Stimulated activated naive CD4-positive, alpha-beta T cell (primary cell): ENCODE measurements at places on chromosomes 3 and 15.

DNA sequence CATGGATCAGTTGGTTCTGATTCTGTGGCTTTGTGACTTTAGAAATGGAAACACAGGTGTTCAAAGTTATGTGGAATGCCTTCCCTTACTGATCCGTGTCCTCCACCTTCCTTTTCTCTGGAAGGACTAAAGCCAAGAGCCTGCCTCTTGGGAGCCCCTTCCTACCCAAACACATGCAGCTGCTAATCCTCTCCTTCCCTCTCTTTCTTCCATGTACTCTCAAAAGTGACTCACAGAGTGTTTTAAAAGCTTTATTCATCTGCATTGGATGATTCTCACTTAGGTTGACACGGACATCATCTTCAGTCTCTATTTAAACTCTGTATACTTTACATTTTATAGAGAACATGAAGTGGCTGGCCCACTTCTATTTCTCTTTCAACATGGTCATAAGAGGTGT is 856.5 kb upstream of the ARPP21 start:
- no peak for DNase-seq

GRCh38 chr3:179880868-179881267 is 155.9 kb downstream of the PEX5L start:
- no peak for DNase-seq

DNA sequence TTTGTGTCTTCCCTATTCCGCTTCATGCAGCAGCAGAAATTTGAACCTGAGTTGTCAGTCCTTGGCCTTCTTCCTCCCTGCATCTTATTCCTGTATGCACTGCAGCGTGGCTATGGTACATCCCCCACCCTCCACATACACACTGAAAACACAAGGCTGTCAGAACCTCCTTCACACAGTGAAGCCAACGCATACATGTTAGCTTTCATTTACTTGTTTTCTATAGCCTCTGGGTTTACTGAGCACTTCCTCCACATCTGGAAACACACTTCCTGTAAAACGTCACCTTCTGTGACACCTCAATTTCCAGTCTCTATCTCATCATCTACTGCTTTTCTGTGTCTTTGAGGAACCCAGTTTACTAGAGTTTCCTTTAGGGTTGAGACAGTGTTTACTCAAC is 47.0 kb downstream of the SUSD5 start:
- DNase-seq: no peak

- DNase-seq: no peak
Measured at GRCh38 chr3:101281521-101282030, 38.8 kb downstream of the IMPG2 start.

DNA sequence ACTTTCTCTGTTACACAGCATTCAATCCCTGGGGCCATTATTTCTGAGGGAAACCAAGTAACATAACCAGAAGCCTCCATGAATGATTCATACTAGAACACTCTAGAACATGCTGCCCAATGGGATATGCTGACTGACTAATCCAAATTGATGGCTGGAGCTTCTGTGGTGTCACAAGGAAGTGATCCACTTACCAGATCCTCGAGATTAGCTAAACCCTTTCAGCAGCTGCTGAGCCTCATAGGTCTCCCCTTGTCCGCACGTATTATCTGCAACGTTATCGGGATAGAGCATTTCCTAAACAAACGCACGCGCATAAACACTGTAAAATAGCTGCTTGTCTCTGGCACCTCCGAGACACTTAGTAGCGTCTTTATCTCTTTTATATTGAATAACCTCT is 61.2 kb upstream of the PROK2 start:
- no peak for DNase-seq

GRCh38 chr3:9342696-9343095 is 20.2 kb upstream of the THUMPD3 start:
- DNase-seq: no peak

DNA sequence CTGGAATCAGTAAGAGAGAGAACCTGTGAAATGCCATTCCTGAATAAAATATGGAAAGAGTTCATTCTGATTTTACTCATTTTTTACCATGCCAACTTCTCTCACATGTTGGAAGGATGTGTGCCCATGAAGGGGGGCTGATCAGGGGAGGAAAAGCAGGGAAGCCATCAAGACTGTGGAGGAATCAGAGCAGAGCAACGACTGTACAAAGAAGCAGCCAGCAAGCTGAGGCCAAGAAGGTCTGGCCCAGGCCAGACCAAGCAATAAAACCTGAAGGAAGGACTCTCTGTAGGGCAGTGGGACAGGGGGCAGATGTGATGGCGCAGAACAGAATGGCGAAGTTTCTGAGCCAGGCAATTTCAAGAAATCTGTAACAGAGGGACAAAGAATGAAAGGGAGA is 24.0 kb upstream of the ARNT2 start:
- no peak for DNase-seq

GRCh38 chr15:67794832-67795574 is 30.3 kb upstream of the SKOR1 start:
- DNase-seq: no peak

DNA sequence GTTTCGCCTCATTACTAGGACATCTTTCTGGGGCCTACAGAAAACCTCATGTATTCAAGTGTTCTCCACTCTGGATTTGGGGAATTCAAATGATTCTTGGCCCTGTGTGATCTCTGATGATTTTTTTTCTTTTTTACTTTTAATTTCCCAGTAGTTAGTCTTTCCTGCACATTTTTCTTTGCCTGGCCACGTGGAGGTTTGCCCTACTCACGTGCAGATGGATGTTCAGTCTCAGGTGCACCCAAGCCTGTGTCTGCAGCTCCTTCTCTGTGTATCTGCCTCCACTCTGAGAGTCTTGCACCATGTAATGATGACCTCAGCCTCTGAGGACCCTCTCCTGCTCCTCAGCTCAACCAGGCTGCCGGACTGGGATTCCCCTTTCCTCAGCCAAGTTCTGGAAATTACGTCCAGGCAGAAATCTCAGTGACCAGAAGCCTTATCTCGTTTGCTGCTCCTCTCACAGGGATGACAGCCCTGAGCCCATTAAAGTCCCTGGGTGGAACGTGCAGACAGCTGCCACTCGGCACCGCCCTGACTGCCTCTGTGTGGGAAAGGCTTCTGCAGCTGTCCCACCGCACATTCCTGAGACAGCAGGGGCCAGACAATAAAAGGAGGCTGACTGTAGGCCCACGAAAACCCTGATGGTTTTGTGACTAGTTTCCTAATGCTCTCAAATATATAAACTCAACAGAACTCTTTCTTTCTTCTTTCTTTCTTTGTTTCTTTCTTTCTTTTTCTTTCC is 31.4 kb upstream of the GABRB3 start:
- no peak for DNase-seq

DNA sequence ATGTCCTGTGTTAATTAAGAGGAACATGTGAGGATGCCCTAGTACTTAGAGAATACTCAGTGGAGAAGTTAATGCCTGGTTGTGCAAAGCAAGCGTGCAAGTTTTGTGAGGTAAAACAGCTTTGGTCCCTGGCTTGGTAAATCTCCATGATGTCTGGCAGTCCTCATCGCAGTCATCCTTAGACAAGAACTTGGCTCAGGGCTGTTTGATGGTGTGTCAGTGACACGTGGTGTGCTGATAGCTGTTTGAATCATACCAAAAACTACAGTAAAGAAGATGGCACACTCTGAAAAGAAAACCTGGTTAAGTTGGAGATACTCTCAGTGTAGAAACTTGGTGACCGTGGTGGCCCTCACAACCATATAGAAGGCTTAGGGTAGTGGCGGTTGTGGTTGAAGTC is 361.7 kb downstream of the FEZF2 start:
- no peak for DNase-seq

- no peak for DNase-seq
Measured at GRCh38 chr3:152466784-152467183, 198.1 kb downstream of the MBNL1 start.

GRCh38 chr3:14913071-14913925 is 34.1 kb upstream of the NR2C2 start:
- no peak for DNase-seq

GRCh38 chr15:67543348-67543718 is 830 bp downstream of the MAP2K5 start:
- DNase-seq: no peak

DNA sequence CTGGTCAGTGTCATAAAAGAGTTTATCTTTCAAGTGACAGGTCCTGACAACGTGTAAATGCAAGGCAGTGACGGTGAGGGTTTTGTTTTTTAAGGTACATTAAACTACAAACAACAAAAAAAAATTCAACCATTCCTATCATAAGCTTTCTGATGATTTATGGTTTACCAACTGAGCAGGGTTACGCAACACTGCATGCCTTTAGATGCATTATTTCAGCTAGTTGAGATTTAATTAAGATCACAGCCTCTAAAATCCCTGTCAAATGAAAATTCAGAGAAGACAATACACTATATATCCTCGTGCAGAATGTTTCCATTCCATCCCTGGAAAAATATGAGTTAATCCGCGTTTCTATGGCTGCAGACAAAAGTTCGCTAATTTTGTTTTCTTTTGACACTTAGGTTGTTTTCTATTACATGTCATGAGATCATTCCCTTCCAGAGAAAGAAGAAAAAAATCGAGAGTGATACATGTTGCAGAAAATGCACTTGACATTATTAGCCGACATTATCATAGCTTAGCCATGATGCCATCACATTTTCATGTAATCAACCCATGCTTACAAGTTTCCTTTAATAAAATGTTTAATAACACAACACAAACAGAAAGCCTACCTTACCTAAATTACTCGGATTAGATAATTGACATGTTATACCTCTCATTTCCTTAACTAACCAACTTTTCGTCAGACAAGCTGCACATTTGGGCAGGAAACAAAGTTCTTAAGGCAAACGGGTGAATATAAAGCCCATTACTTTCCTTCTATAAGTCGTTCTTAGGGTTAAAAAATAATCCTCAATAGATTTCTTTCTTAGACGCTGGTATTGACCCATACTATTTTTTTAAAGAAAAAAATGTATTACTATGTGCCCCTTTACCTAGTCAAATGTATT is 521.2 kb downstream of the FOXP1 start:
- no peak for DNase-seq

GRCh38 chr15:27235681-27236080 is 264.7 kb downstream of the GABRG3 start:
- DNase-seq: no peak

DNA sequence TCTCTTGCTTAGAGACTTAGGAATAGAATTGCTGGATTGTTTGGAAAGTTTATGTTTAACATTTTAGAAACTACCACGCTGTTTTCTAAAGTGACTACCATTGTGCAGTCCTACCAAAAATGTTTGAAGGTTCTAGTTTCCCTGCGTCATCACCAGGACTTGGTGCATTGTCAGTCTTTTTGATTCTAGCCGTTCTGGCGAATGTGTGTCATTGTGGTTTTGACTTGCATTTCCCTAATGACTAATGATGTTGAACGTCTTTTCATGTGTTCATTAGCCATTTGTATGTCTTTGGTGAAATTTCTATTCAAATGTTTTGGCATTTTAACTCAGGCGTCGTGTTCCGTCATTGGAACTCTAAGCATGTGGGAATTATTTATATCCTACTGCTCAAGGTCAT is 58.0 kb downstream of the CHD2 start:
- DNase-seq: no peak

- no peak for DNase-seq
Measured at GRCh38 chr3:171420667-171421066, 39.5 kb downstream of the TNIK start.

DNA sequence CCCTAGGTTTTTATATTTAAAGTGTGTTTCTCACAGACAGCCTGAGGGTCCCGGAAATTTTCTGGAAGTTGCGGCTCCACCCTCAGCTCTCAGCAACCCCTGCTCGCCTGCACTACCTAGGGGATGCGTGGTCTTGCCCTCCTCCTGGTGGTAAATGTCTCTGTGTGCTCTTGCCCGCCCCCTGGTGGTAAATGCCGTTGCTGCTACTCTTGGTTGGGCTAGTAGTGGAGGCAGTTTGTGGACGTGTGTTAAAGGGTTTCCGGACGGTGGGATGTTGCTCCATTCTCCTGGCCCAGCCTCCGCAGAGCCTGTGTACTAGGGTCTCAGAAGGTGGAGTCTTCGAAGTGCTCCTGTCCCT is 27.4 kb downstream of the STOML1 start:
- DNase-seq: peak; percentile 86

DNA sequence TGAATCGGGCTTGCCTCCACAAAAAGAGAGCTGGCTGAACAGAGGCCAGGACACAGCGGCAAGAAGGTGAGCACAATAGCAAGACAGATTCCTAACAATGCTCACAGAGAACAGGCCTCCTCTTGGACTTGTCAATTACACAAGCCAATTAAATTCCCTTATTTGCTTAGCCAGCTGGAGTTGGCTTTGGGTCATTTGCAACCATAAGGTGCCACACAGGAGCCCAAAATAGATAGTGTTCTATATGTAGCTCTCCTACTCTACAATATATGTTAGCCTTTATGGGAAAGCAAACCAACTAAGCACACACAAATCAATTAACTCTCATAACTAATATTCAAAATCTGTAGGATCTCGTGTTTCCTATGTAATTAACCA is 335.6 kb downstream of the FOXP1 start:
- no peak for DNase-seq

DNA sequence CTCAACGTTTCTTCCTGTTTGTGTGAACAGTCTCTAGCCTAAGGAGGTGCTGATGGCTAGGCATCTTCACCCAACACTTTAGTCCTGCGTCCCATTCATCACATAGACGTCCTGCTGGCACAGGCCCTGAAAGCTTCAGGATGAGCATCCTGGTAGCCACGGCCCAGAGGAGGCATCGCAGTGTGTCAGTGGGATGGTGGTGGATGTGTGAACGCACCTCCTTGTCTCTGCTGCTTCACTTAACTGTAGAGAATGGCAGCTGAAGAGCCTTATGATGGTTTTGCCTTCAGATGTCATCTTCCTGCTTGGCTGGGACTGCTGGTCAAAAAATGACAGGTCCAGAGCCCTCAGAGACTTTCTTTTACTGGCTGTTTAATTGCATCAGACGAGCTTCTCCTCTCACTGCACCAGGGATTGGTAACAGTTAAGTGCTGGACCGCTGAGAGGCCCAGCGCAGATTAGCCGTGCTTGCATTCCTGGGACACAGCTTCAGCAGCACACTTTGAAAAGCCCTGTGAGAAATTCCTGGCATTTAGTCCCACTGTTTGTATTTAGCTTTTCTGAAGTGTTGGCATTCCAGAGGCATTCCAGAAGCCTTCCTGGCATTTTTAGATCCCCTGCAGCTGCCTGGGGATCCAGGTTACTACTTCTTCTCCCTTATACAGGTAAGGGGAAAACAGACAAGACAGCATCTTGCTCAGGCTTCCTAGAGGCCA is 132.4 kb upstream of the PLXNA1 start:
- DNase-seq: no peak

DNA sequence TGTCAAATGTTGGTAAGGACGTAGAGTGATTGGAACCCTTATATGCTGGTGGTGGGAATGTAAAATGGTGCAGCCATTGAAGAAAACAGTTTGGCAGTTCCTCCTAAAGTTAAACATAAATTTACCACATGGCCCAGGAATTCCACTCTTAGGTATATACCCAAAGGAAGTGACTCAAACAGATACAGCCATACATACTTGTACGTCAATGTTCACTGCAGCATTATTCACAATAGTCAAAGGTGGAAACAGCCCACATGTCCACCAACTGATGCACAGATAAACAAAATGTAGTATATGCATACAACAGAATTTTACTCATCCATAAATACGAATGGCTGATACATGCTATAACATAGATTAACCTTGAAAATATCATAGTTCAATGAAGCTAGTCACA is 13.2 kb downstream of the CLASP2 start:
- no peak for DNase-seq
